NCI-H1092 (cell line): ENCODE measurements at places on chromosomes 4 and X.

DNA sequence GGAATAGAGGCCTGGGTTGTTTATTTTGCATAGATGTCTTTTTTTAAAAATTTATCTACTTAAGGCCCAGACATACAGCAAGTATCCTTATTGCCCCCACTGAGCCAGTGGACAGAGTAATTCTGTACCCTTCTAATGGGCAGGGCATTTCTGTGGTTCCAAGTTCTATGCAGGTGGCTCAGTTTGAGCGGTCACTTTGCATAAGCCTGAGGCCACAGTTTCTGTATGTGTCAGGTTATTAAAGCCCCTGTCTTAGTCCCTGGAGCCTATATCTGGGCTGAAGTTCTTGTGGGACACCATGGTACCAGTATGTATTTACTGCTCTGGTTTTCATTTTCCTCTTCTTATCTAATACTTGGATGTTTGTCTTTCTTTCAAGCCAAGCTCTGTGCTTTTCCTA lies 168.8 kb downstream of the MID1IP1 start:
- DNase-seq: no peak

DNA sequence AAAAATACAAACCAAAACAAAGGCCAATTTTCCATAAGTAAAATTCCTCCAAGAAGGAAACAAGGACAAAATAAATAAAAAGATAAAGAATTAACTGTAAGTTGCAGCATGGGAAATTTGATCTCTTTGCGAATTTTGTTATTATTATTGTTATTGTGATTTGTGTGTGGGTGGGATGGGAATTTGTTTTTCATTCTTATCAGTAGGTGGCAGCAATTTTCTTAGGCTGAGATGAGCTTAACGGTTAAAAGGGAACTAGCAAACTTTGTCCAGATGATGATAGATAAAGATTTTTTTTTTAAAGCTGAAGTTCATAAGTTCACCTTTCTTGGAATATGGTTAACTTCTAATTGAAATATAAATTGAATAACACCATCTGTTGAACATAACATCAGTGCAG lies 83.2 kb upstream of the IL1RAPL2 start:
- DNase-seq: no peak

DNA sequence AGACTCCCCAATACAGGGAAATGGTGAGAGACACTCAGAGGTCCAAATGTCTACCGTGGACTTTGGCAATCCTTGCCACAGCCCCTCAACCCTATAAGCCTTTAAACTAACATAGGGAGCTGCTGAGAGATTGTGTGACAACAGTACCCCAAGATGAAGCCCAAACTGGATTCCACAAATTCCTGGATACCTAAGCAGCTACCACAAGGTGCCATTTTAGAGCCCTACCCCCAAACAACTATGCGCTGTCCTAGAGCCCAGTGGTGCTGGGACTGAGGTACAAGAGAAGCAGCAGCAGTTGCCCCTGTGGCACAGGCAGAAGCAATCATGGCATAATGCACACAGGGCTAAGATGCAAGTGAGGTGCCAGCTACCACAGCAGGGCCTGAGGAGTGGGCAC lies 2.7 kb upstream of the TMPRSS11F start:
- DNase-seq: no peak

GRCh38 chr4:180788729-180789128 lies 1454.5 kb upstream of the TENM3 start:
- DNase-seq: no peak

DNA sequence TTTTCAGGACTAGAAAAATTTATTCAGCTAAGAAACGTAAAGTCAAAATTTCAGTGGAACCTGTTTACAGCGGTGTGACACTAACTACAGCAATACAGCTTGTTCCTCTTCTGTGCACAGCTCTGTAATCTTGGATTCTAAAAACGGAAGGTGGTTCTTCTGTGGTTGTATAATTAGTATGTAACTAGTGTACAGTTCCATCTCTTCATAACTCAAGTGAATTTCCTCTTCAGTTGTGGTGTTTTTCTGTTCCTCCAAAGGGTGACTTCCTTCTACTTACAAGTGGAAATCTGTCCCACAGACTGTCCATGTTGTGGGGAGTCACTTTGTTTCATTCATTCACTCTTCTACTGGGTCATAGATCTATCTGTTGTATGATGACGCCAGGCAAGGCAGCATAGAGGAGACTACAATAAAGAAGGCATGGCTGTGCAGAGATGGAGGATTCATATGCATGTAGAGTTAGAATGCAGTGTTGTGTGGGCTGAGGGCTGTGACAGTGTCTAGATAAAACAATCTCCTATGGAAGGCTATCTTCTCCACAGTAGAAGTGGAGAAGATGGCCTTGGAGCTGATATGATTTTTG lies 5.4 kb downstream of the DAPP1 start:
- no peak for DNase-seq

DNA sequence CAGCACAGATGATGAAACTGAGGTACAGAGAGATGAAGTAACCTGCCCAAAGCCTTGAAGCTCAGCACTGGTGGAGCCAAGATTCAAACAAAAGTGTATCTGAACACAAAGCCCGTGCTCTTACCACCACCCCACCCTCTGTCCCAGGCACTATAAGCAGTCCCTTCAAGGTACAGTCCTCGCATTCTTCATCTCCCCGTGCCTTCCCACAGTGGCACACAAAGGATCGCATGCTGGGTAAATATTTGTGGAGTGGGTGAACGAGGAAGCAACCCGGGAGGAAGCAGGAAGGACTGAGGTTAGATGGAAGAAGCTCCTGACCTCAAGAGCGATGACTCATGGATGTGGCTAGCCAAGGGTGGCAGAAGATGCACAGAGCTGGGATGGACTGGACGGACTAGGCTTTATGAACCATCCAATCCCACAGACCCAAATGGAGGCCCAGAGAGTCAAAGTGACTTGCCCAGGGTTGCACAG lies 18.4 kb downstream of the IQSEC2 start:
- no peak for DNase-seq

- DNase-seq: no peak
Measured at GRCh38 chrX:46572340-46572936, 1.1 kb upstream of the CHST7 start.

- no peak for DNase-seq
Measured at GRCh38 chr4:52838729-52839586, 23.2 kb upstream of the RASL11B start.

DNA sequence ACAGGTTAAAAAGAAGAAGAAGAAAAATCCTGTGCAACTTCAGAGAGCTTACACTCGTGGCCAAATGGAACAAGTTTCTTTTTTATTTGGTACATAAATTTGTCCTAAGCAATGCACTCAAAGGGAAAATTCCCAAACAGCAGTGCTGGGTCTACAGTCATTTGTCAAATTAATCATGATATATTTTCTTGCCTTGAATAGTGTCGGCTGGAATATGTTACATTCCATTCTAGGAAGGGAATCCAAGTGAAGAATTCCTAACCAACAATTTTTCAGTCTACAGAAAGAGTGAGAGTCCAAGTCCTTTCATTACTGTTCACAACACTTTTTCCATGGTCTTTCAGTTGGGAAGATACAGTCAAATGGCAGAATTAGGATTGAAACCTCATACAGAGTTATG lies 63.9 kb downstream of the HAND2 start:
- DNase-seq: no peak

GRCh38 chr4:11397819-11398610 lies 30.7 kb downstream of the HS3ST1 start:
- DNase-seq: no peak

DNA sequence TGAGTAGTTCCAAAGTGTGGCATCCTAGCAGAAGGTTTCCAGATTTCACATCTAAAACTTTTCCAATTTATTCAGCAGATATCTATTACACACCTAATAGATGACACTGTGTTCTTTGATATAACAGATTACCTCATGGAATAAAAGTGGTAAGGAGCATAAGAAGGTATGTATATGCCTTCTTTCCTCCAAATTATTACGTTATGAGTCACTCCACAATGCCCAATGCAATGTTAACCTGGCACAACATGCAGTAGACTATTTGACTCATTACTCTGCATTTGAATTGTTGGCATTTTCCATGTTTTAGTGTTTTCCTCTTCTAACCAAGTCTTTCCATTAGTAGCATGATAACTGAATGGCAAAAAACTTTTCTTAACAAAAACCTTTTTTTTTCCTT lies 383.6 kb downstream of the ADGRL3 start:
- no peak for DNase-seq

GRCh38 chrX:150291014-150291413 lies 72.1 kb upstream of the MAMLD1 start:
- no peak for DNase-seq

GRCh38 chr4:17794730-17795129 lies 13.3 kb upstream of the FAM184B start:
- DNase-seq: no peak

DNA sequence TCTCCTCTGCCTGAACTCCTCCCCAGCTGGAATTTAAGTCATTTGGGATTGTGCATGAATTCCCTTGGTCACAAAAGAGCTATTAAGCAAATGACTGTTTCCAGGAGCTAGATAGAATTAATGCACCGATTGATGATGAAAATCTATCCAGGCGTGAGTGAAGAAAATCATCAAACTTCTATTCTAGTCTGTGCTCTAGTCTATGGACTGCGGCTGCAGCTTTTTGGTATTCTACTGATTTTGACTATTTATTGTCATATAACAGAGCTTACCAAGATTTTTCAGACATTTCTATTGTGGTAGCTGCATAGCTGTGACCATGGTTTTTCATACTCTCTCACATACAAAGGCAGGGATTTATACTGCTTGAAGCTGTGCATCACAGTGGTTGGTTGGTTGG lies 403.8 kb downstream of the FSTL5 start:
- no peak for DNase-seq

DNA sequence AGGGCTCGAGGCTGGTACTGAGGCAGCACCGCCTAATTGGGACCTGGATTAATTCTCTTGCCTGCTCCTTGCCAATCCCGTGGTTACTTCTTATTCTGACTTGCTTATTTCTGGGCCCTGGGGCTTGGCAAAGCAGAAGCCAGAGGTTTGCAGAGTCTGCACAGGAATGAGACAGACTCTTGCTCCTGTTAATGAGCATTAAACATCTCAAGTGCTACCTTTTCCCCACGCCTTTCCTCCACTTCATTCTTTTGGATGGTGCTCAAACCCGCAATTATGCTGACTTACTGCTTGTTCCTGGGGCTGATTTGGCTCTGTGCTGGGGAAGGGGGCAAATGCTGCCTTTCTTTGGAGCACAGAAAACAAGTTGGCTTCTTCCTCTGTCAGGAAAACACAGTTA lies 16.5 kb upstream of the STOX2 start:
- DNase-seq: no peak

DNA sequence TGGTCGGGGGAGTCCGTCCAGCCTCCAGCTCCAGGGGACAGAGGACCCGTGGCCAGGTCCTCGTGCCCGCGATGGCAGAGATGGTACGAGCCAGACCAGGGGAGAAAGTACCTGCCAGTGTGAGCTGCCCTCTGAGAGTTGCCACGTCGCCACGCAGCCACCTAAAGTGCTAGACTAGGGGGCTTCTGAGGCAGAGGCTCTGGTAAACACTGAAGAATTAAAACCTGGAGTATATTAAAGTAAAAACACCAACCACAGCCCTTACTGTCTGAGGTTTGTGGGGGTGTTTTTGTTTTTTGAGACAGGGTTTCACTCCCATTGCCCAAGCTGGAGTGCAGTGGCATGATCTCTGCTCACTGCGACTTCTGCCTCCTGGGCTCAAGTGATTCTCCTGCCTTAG lies 60.1 kb upstream of the SORCS2 start:
- DNase-seq: no peak

DNA sequence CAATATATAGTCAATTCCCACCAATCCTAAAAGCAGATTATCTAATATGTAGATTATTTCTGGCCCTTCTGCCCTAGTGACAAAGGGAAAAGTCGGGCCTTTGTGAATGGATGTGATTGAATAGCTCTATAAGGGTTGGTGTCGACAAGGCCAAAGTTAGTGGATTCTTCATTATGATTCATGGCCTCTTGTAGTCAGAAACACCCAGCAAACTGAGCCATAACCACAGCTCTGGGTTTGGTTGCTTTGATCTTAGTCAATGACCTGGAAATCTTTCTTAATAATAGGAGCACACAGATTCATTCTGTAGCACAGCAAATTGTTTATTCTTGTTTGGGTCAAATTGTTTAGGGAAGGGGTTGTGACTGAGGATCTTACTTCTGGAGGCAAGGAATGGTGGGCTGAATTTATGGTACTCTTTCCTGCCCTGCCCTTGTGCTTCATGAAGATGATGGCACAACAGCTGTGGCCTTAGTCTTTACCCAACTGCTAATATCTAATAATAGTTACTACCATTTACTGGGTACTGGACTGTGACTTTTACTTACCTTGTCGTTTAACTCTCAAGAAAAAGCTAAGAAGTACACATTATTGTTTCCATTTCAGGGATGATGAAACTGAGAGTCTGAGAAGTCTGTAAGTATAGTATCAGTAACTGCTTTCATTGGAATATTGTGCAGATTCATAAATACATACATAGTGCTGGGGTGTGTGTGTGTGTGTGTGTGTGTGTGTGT lies 74.0 kb downstream of the AFF2 start:
- DNase-seq: no peak

- no peak for DNase-seq
Measured at GRCh38 chrX:15816438-15816809, 26.1 kb downstream of the ZRSR2 start.

DNA sequence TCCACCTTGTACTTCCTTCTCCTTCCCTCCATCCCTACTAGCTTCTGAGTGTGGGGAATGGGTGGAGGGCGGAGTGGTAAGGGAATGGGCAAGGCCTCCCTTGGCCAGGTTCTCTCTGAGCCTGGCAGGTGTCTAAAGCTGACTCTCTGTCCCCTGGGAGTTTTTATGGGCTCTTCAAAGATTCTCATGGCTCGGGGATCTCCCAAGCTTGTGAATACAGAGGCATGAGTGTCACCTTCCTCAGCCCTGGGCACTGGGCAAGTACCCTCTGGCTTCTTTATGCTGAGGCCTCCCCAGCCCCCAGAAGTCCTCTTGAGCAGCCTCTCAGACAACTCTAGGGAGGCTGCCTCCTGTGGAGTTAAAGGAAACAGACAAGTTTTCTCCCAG lies 32.5 kb upstream of the DDX3X start:
- DNase-seq: no peak
